LNCaP clone FGC (cell line): ENCODE measurements at places on chromosomes 16 and 17.
A peak's percentile ranks its signal among the peaks of the same experiment; 100 is the strongest.

DNA sequence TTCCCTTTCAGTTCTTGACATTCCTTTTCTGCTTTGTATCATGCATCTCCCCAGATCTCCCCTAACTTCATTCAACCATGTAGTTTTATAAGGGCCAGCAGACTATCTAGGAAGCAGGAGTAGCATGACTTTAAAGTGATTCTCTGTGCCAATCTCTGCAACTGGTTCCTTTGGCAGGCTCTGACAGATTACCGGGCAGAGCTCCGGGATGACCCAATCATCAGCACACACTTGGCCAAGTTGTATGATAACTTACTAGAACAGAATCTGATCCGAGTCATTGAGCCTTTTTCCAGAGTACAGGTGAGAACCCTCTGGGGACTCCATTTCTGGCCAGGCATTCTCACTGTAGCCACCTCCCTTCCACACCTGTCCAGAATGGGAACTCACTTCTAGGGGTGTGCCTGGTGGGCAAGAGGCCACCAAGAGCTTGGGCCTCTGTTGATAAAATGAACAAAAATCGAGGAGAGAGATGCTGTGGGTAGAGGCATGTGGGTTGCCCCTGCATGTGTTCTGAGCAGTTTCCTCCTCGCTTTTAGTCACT, 7.6 kb upstream of the CDK5R1 start:
- no peak for DNase-seq

- no peak for DNase-seq
Observed at GRCh38 chr17:81483085-81483861, 29.3 kb downstream of the ACTG1 start.

- DNase-seq: peak; percentile 76
Observed at GRCh38 chr17:27494192-27495091, 38.2 kb downstream of the KSR1 start.

DNA sequence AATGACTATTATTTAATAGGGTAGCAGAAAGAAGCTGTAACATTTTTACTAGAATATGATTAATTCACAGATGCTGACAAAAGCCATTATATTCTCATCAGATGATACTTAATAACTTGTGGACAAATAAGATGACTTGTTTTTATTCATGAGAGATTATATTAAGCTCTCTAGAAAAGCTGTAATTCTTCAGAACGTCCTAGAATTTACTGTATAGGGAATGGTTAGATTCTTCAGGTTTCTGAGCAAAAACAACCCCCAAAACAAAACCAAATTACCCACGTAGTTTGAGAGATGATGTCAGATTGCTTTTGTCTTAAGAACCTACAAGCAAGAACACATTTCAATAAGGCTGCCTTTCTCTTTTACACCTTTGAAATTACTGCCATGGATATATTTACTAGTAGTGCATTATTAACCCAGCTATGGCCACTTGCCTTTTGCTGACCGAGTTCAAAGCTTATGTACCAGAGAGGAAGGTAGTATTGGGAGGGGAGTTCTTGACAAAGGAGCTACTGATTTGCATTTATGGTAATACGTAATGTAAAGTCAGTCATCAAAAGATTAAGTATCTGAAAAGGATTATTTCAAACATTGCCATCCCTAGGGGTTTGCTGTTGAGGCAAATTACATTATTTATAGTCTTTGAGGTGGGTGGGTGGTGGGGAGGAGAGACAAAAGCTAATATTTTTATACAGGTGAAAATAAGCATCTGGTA, 51.7 kb downstream of the NLK start:
- DNase-seq: no peak

GRCh38 chr16:11007714-11008280, 63.4 kb downstream of the CLEC16A start:
- DNase-seq: no peak
